Lung (tissue), 17 donors: ENCODE measurements at places on chromosomes 2 and 18. TPM values are rescaled to one million over a fixed set of nuclear protein-coding genes. Genes with fewer than 3 reads are reported as not detected.

The CHPF gene
- total RNA-seq, result 89.6 TPM

The ARID5A gene
- total RNA-seq, result 12.5 TPM

The D2HGDH gene
- 22.2 TPM for total RNA-seq

The CLEC4F gene
- total RNA-seq, result 0.58 TPM

The RBBP8 gene
- total RNA-seq, result 30.8 TPM

The CRACDL gene
- 11.5 TPM for total RNA-seq

The DYNC2LI1 gene
- total RNA-seq, result 21.3 TPM

GRCh38 chr2:24920098-24920808 lies at the start of gene ADCY3:
TSS of gene ADCY3 (minus strand) at chr2:24920237. CDS start at chr2:24918987, 1,250 bp downstream.
- DNase-seq, result peak; percentile 79

- DNase-seq, result no peak
Observed at GRCh38 chr2:145314119-145314633, 794.3 kb upstream of the ZEB2 start.

- DNase-seq, result no peak
Observed at GRCh38 chr2:173442542-173442941, 87.9 kb downstream of the CDCA7 start.

GRCh38 chr18:75216911-75217689 lies 6.5 kb downstream of the TSHZ1 start:
- DNase-seq, result no peak

DNA sequence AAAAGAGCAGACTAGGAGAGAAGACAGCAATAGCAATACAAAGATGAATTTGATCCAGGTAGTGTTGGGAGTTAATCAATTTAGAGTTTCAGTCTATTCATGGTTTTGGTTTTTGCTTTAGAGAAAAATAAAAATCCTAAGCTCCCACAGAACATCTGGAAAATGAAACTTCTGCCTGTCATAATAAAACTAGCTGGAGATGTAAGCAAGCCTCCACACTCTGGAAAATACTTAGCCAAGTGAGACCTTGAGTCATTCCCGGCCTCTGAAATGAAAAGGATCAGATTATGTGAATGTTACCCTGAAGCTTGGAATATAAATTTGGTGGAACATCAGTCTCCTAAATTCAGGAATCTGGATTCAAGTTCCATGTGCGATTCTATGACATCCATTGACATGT lies 485.6 kb upstream of the SPRED2 start:
- DNase-seq, result no peak

DNA sequence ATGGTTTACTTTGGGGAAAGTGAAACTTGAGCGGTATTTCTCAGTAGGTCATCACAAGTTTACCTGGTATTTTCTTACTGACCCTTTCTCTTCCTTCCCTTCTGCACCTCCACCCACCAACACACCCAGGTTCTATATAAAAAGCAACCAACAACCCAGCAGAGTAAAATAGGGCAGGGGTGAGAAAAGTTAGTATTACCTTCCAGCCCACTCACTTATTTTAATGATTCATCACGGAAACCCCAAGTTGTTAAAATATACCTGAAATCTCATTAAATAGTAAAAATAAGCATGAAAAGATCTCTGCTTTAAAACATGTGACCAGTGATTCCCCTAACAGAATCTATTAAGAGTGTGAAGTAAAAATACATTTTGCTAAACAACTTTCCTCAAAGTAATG lies 306.1 kb downstream of the ZEB2 start:
- DNase-seq, result no peak

DNA sequence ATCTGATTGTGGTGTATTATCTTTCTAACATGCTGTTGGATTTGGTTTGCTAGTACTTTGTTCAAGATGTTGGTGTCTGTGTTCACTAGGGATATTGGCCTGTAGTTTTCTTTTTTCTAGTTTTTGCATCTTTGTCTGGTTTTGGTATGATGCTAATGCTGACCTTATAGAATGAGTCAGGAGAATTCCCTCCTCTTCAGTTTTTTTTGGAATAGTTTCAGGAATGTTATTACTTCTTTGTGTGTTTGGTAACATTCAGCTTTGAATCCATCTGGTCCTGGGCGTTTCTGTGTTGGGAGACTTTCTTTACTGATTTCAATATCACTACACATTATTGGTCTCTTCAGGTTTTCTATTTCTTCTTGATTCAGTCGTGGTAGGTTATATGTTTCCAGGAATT lies 124.2 kb upstream of the EPB41L5 start:
- DNase-seq, result no peak

DNA sequence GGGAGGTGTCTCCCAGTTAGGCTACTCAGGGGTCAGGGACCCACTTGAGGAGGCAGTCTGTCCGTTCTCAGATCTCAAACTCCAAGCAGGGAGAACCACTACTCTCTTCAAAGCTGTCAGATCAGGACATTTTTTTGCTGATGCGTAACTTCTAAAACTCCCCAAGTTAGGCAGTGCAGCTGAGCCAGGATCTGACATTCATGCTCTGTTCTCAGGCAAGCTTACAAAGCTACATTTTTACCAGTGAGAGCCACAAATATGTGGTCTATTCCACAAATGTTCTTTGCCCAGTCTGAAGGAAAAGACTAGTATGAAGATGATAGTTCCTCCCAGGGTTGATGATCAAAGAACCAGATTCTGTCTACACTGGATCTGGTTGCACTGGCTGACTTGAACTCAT lies 184.1 kb downstream of the MTCL1 start:
- no peak for DNase-seq

DNA sequence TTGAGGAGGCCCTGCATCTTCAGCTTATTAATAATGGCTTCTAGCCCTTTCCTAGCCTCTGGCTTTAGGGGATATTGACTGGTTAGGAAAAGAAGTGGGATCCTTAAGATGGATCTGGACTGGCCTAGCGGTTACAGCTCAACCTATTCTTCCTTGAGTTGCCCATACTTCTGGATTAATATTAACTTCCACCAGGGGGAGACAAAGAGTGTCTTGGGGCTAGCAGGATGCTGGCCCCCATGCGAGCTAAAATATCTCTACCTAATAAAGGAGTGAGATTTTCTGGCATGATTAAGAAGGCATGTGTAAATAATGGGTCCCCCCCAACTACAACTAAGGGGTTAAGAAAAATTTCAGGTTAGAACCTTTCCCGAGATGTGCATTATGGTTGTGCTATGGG lies 23.2 kb upstream of the PLA2R1 start:
- no peak for DNase-seq

DNA sequence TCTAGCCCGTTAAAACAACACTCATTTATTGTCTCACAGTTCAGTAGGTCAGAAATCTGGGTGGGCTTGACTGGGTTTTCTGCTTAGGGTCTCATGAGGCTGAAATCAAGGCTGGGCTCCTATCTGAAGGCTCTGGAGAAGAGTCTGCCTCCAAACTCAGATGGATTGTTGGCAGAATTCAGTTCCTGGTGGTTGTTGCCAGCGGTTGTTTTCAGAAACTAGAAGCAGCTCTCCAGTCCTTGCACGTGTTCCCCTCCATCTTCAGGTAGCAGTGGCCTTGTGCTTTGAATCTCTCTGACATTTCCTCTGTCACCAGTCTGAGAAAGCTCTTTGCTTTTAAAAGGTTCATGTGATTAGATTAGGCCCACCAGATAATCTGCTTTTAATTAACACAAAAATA lies 20.1 kb upstream of the FN1 start:
- no peak for DNase-seq

DNA sequence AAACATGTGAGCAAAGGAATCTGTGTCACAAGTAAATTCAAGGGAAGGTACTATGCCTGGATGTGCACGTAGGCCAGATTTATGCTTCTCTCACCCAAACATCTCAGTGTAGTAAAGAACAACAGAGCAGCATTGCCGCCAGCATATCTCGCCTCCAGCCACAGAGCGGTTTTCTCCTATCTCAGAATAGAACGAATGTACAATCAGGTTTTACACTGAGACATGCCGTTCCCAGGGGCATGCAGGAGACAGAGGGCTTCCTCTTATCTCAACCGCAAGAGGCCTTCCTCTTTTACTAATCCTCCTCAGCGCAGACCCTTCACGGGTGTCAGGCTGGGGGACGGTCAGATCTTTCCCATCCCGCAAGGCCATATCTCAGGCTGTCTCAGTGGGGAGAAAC lies 175.3 kb downstream of the RPIA start:
- DNase-seq, result no peak
